ENCODE measurements at places on chromosomes 1 and 21.

- DNase-seq, result no peak
Observed at GRCh38 chr1:210260096-210260495, 27.5 kb downstream of the SERTAD4 start.

GRCh38 chr1:84861516-84861915 lies 31.5 kb downstream of the LPAR3 start:
- no peak for DNase-seq

DNA sequence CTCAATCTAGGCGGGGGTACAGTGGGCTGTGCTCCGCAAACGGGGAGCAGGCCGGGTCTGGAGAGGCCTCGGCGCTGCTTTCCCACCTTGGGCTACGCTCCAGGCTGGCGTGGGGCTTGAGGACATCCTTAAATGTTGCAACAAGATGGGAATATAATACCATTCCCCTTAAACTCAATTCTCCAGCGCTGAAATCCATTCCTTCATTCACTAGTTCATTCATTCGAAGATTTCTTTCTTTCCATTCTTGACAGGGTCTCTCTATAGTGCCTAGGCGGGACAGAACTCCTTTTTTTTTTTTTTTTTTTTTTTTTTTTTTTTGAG lies 261 bp upstream of the DPM3 start:
- no peak for DNase-seq

DNA sequence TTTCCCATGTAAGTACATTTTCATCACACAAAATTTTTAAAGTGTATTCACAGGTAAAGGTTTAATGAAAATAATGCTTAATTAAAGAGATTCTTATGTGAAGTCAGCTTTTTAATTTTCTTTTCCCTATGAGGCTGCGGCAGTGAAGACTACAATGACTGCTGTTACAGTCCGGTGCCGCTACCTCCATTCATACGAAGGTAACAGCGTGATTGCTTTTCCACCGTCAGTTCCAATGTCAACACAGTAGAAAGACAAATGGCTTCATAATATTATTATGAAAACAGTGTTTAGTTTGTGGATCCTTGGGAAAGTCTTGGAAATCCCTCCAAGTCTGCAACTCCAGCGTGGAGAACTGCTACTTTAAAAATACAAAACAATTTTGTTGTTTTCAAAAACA lies 254.9 kb upstream of the NRIP1 start:
- no peak for DNase-seq

GRCh38 chr1:68191717-68192116 lies 40.6 kb downstream of the WLS start:
- DNase-seq, result no peak

DNA sequence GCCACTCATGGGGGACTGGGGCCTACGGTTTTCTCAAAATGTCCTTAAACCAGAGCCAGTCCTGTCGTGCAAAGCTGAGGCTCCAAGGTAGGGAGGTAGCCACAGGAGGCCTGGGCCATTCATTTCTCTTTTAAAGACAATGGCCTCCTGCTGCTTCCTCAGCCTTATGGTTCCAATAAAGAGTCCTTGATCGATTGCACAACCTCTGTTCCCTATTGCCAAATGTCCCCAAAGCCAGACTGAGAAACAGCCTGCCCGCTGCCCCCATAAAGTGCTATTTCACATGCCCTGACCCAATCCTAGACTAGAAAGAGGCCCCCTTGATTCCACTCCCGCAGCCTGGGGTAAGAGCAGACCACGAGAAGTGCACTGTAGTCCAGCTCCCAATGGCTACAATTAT lies 166.7 kb downstream of the CLIC6 start:
- DNase-seq, result no peak

GRCh38 chr1:90716552-90717355 lies at the start of gene BARHL2:
Gene BARHL2, minus strand, starts transcription at chr1:90717302. Its CDS starts 107 bp downstream, at chr1:90717195.
- no peak for DNase-seq

DNA sequence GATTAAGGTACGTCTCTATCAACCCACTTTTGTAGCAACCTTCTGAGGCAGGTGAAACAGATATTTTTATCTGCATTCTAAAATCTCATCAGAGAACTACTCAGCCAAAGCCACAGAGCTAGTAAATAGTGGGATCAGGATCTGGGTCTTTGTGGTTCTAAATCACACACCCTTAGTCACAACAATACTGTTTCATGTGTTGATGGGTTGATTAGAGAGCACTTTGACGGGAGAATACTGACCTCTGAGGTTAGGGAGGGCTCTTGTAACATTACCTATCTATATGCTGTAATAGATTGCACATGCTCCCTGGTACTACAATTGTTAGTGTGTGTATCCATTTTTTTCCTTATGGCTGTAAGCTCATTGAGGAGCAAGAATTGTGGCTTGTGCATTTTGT lies 45.5 kb upstream of the CCDC190 start:
- no peak for DNase-seq

DNA sequence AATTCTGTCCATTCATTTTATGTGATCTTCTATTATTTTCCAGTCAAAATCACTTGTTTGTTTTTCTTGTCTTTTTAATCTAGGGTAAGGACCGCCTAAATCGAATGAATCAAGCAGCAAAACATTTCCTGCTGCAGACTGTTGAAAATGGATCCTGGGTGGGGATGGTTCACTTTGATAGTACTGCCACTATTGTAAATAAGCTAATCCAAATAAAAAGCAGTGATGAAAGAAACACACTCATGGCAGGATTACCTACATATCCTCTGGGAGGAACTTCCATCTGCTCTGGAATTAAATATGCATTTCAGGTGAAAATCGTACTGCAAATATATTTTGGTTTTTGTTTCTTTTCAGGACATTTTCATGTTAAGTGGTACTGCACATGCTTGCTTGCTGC lies 20.5 kb downstream of the CLCA4 start:
- DNase-seq, result no peak

- DNase-seq, result no peak
Observed at GRCh38 chr1:29920316-29920715, 684.0 kb downstream of the PTPRU start.

- DNase-seq, result no peak
Observed at GRCh38 chr1:85109475-85109874, 61.2 kb upstream of the MCOLN3 start.

GRCh38 chr1:14929547-14930246 lies 223.8 kb upstream of the TMEM51 start:
- no peak for DNase-seq

- DNase-seq, result no peak
Observed at GRCh38 chr1:207007352-207008033, 25.1 kb downstream of the C1orf116 start.

DNA sequence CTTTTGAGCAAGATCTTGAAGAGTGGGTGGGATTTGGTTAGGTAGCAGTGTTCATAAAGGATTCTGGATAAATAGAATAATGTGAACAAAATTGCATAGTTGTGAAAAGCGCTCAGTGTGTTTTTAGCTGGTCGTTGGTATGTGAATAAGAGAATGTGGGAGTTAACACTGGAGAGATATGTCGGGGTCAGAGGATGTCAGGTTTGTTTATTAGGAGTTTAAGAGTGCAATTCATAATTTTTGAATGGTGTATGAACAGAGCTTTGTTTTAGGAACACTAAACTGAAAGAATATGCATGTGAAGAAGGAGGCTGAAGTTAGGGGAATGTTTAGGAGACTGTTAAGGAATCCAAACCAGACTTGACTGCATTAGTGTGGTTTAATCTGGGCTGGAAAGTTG lies 9.4 kb downstream of the USP16 start:
- no peak for DNase-seq

- DNase-seq, result no peak
Observed at GRCh38 chr1:41622859-41623732, 138.6 kb upstream of the EDN2 start.

DNA sequence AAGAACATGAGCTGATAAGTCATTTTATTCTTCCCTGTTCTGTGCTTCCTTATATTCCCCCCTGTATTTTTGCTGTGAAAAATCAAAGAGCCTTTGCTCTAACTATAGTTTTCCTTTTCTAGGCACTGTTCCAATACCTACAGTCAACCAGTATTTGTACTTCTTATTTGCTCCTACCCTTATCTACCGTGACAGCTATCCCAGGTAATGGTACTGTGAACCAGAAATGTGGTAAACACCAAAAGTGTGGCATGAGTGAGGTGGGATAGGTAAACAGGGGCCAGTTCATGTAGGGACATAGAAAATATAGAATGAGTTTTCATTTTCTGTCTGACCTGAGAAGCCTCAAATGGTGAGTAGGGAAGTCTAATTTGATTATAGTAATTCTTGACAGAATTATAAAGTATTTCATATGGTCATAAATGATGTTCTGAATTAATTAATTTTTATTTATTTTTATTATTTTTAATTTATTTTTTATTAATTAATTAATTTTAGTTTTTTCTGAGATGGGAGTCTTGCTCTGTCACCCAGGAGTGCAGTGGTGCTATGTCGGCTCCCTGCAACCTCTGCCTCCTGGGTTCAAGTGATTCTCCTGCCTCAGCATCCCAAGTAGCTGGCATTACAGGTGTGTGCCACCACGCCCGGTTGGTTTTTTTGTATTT lies 22.9 kb upstream of the AXDND1 start:
- DNase-seq, result no peak

DNA sequence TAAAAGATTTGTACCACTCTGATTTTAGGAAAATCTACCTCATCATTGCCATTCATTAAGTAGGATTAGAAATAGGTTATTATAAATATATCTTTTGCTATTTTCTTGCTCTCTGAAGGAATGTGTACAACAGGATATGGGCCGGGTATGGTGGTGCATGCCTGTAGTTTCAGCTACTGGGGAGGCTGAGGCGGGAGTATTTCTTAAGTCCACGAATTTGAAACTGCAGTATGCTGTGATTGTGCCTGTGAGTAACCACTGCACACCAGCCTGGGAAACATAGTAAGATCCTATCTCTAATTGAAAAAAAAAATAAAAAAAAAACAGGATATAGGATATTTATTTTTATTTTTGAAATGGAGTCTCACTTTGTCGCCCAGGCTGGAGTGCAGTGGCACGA lies 50.0 kb downstream of the CLIC4 start:
- DNase-seq, result no peak

DNA sequence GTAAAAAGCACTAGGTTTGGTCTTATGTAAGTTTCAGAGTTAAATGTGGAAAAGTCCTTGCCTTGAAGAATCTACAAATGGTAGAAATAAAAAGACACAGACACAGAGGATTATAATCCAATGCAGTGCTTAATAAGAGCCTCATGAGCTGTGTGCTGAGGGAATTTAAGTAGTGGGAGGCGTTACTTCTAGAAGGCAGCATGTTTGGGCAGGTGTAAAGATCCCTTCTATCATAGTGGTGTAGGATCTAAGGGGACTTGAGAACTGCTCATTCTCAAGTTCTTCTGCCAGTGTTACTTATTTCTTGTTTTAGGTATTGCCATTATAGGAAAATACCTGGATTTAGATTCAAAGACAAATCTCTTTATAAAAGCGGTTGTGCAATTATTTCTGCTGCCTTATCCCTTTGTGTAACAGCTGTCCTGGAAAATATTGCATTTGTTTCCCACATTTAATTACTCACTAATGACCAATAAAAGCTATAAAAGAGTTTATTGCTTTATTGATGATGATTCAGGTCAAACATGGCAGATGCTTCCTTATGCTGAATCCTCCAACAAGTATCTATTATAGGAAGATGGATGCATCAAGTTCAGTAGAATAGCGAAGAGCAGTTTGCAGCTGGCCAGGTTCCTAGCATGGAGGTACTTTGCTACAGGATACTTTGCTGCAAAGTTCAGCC lies 132.5 kb upstream of the IVNS1ABP start:
- DNase-seq, result no peak

GRCh38 chr1:151386002-151386401 lies 13.4 kb upstream of the PSMB4 start:
- DNase-seq, result no peak

GRCh38 chr1:27662707-27663393 lies 9.1 kb downstream of the IFI6 start:
- DNase-seq, result peak; percentile 98

DNA sequence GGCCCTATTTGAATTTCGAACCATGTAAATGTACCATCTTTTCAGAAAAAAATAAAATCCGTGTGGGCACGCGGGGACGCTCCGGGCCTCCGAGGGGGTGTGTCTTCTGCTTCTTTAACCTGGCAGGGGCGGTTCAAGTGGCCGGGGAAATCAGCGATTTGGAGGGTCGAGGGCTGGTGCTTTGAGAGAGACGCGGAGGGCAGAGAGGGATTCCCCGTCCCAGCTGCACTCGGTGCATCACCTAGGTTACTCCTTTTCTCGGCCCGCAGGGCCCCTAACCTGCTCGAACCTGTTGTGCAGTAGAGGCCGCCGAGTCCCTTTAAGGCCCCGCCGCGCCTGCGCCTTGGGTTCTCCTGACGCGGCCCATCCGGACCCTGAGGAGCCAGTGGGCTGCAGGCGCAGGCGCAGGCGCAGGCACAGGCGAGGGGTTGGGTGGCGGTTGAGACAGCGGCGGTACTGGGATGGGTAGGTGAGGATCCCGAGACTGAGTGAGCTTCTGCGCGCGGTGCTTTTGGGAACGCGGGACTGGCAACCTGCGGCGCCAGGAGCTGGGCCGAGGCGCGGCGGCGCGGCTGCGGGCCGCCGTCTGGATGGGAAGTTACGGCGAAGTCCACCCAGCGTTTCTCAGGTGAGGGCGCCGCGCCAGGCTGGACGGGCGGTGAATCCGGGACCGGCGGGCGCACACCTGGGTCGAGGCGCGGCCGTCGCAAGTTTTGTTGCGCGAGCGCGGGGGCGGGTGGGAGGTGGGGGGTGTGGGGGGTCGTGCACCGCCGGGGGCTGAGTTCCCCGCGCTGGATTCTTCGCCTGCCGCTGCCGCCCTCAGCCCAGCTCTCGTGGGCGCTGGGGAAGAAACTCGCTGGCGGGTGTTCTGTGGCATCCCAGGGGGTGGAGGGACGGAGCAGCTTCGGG lies at the start of gene NBPF3:
Gene NBPF3, plus strand, starts transcription at position 417 of the 909 bp plus-strand sequence. CDS start 4,950 bp downstream, outside the sequence.
- DNase-seq, result peak; percentile 65

GRCh38 chr1:223363057-223363855 lies 720 bp downstream of the SUSD4 start:
- DNase-seq, result no peak

DNA sequence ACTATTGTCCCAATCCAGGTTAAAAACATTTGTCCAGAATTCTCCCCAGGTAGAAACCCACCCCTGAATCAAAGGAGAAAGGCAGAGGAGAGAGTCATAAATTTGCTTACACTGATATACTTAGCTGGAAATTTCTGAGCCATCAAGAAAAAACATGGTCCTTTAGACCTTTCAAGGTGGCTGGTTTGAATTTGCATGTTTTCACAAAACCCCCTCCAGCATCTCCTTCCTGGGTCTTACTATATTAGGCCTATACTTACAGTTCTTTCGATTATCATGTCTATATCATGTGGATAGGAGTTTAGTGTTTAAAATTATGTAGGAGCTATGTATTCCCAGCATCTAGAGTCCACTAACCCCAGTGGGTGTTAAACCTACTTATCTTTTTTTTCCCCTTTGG lies 178.2 kb downstream of the PLPP3 start:
- DNase-seq, result no peak

DNA sequence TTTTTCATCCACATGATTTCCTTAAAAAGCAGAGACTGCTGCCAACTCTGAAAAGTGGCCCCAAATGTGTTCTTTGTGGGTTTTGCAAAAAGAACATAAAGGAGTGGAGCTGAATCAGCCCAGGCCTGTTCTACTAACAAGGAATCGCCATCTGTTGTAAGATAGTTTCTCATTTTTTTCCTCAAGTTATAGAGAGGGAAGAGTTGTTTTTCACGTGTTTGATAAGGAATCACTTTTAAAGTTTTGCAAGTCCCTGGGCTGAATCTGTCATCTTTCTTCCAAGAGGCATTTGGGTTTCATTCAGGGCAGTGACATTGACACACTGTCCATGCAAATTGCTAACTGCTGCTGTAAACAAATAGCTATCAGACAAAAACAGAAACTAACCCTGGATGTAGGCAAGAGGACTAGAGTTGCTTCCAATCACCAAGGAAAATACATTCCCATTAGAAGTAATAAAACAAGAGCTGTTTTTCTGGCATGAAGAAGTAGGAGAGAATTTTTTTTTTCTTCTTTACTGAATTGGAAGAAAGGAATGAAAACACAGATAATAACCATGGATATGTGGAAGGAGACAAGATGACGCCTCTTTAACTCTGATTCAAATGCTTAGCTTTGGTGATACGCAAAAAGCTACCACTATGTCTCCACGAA lies 58.8 kb upstream of the TBX15 start:
- no peak for DNase-seq

Measured in KG1 (cell line).